ENCODE measurements at places on chromosomes 4 and X.

DNA sequence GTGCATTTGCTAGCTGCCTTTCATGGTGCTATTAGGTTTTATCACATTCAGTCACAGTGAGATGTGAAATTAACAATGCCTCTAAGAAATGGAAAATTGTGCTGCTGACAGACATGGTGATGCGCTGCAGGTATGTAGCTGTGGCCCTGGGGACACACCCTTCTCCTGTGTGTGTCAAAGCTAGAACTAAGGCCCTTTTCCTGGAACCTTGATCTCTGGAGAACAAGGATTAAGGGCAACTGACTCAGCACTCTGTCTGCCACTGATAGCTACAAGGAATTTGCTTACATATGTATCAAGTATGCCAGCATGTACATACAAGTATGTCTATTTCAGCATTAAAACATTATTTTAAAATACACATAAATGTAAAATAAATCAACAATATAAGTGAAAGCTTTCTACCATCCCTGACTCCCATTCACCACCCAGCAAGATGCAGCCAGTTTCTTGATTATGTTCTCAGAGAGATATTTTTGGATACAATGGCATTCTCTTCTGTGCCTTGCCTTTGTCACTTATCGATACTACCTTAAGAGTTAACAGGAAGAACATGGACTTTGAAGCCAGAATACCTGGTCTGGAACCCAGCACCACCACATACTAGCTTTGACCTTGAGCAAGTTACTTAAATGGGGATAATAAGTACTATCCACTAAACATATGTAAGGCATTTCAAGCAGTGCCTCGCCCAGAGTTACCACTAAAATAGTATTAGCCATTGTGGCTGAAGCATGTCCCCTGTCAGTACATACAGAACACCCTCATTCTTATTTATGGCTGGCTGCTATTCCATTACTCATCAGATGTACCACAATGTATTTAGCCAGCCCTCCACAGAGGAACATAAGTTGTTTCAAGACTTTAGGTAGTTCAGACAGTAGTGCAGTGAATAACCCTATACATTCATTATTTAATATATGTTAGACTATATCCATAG, 68.5 kb downstream of the NPNT start:
- DNase-seq = no peak

DNA sequence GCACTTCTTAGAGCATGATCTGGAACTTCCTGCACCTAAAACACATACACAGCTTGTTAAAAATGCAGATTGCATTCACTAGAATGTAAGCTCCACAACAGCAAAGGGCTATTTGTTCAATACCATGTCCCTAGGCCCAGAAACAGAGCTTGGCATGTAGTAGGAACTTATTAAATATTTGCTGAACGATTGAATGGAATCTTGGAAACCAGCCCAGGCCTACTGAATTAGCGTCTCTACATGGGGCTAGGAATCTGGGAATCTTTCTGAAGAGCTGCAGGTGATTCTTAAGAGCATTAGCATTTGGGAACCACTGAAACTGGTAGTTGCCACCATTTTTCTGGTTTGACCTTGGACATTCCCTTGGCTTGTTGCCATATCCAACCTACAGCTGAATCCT, 234.1 kb downstream of the STIM2 start:
- DNase-seq = no peak

- DNase-seq = no peak
Measured at GRCh38 chr4:126647756-126648397, 984.9 kb upstream of the INTU start.

- no peak for DNase-seq
Measured at GRCh38 chrX:77450415-77450814, 3.2 kb downstream of the FGF16 start.

DNA sequence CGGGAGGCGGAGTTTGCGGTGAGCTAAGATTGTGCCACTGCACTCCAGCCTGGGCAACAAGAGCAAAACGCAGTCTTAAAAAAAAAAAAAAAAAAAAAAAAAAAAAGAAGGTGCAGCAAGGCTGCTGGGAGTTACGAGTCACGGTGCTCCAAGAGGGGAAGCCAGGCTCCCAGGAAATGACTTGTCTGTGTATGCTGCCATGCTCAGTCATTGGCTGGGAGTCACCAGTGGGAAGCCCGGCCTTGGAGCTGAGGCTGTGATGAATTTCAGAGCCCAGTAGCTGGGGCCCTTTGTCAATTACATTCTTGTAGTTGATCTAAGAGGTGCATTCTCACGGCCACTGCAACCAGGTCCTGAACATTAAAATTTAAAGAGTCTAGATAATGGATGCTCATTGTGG, 1105.1 kb upstream of the TENM3 start:
- DNase-seq = no peak

DNA sequence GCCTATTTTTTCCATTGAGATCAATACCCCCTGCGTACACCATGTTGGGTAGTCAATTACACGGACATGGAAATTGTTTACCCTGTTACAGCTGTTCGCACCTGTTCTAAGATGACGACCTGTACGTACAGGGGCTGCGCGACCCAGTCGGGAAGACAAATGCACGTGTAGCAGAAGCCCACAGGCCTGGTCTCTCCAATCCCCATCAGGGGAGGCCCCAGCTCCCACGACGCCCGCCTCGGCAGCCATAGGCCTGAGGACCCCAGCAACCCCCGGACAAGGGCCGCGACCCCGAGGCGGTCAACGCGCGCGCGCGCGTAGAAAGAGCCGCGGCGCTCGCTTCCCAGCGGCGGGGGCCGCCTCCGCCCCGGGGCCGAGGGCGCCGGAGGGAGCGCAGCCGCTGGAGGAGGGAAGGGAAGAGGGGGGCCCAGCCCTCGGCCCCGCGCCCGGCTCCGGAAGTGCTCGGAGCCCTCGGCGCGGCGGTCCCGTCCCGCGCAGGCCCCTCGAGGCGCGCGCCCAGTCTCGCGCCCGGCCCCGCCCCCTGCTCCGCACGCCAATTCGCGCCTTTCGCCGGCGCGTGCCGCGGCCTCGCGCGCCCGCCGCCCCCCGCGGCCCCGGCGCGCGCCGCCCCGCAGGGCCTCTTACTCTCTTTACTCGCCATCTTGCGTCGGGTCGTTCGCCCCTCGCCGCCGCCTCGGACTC, 618 bp downstream of the RBBP7 start:
- peak; percentile 13 for DNase-seq

DNA sequence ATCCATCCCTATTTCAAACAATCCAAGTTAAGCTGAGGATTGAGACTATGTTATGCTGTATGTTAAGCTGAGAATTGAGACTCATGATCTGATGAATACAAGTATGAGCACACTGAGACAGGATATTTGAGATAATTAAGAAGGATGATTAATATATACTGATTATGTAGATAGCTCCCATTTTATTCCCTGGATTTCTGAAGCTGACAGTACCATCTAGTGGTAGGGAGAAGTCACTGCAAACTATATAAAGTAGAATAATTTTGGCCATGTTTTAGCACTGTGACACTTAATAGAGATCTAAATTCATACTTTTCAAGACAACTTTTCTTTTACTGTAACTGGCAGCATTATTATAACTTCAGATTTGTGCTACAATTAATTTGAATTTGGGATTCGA, 63.8 kb upstream of the HPRT1 start:
- peak; percentile 33 for DNase-seq

Data from NCI-H748 treated with DMSO at 0.1 percent for 48 hours (cell line).